Thoracic aorta (tissue), 2 donors: ENCODE measurements at places on chromosomes 7 and 10.

GRCh38 chr10:34434119-34434594 is 380.9 kb downstream of the PARD3 start:
- DNase-seq: no peak

- DNase-seq: no peak
Measured at GRCh38 chr7:25455683-25456251, 227.5 kb upstream of the NPVF start.

DNA sequence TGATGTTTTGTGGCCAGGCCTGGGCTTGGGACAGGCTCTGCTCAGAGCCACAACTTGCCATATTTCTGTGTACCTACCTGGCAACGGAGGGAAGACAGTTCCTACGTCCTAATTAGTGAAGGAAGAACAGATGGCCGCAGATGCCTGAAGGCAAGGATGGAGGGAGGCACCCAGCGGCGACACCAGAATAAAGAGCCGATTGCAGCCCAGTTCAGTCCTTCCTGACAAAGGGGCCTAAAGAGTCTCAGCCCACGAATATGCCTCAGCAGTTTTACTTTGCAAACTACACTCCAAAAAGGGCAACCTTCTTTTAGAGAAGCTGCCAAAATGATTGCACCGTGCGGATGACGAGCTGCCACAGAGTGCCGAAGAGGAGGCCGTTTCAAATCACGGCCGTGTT is 585.8 kb downstream of the GLRX3 start:
- DNase-seq: no peak

DNA sequence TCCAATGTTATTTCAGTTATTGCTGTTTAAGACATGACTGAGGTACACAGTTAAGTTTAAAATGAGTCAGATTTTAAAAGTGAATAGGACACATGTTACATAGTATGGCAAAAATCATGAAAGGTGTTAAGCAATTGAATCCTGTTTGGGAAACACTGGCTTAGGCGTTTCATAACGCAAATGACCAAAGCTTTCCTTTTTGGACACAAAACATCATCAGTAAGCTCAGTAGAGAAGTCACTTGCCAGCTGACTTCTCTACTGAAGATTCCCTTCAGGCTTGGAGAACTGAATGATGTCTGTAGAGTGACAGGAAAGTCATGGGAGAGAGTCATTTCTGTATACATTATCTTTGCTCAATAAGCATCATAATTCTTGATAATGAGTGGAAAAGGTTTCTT is 64.4 kb upstream of the RSBN1L start:
- DNase-seq: no peak

GRCh38 chr10:86149257-86149656 is 217.3 kb downstream of the GRID1 start:
- no peak for DNase-seq

- DNase-seq: no peak
Measured at GRCh38 chr10:613271-614138, 76.0 kb downstream of the DIP2C start.

DNA sequence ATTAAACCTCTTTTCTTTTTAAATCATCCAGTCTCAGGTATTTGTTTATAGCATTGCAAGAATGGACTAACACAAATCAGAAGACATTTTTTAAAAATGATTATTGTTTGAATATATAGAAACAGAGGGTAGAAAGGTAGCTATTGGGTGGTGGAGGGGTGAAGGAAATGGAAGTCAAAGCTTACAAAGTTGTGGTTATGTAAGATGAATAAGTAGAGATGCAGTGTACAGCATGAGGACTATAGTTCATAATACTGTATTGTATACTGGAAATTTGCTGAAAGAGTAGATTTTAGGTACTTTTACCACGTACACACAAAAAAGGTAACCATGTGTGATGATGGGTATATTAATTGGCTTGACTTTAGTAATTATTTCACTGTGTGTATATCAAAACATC is 144.0 kb upstream of the FAM3C start:
- DNase-seq: no peak

GRCh38 chr10:47165711-47166404 is 134.1 kb upstream of the GDF10 start:
- no peak for DNase-seq

- DNase-seq: no peak
Measured at GRCh38 chr10:4691301-4691700, 134.7 kb upstream of the AKR1E2 start.

DNA sequence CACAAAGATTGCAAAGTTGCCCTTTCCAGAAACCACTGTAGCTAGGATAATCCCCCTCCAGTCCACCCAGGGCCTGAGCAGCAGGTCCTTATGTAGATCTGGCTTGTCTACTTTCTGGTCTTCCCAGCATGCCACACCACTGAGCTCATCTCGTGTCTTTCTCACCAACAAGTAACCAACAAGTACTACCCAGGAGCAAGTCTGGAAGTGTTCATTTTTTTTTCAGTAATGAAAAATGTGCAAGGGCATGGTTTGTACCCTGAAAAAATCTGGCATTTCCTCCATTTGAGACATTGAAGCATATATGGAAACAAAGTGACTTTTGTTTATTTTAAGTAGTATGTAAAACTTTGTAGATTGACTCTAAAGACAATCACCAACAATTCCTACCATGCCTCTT is 120.8 kb downstream of the INHBA start:
- no peak for DNase-seq

GRCh38 chr10:109968953-109969759 is 38.6 kb upstream of the ADD3 start:
- no peak for DNase-seq

DNA sequence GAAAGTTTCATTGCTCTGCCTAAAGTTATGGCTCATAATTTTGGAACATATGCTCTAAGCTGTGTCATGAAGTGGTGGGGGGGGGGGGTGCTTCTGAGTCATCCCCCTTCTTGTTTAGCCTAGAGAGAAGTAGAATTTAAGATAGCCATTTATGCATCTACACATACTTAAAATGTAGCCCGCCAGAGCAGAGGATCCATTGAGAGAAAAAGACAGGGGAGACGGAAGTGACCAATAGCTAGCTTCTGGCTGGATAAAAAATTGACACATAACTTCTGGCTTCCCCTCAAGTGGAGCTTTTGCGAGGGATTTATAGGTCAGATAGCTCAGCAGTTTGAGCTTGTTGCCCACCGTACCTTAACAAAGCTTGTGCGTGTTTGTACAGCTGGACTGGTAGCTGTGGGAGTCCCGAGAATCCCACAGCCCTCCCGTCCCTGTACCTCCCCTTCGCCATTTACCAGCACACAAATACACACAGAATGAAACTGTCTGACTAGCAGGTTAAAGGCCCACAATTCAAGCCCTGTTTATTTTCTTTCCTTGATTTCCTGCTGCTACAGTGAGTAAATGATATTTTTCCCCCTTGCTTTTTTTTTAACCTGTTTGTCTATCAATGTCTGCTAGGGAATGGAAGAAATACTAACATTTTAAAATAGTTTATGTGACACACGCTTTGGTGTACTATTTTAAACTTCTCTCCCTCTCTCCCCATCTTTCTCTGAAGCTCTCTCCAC is 232.6 kb upstream of the FERD3L start:
- no peak for DNase-seq

DNA sequence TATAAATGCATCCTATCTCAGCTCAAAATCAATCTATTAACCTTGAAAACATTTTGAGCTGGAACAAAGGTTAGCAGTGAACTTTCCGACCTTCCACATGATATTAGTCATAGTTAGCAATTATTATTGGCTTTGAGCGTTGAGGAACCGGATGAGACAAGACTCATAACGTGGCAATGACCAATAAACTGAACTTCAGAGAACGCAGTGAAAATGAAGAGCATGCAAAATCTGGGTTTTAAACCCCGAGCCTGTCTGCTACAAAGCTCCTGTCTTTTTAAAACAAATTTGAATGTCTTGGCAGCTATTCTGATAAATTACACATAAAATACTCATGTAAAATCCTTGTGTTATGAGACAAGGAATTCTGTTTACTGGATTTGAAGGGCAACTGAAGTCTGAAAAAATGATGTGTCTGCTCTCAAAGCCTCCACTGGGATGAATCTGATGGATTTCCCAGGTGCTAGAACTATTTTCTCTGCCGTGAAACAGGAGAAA is 74.7 kb upstream of the ITGB1 start:
- no peak for DNase-seq
